HFFc6 (cell line): ENCODE measurements at places on chromosomes 7 and 10. TPM values are rescaled to one million over a fixed set of nuclear protein-coding genes. Genes with fewer than 3 reads are reported as not detected.
A peak's percentile ranks its signal among the peaks of the same experiment; 100 is the strongest.

Gene SCART1
- total RNA-seq = 0.81 to 1.3 TPM (median 0.98 TPM) in 3 replicates

DNA sequence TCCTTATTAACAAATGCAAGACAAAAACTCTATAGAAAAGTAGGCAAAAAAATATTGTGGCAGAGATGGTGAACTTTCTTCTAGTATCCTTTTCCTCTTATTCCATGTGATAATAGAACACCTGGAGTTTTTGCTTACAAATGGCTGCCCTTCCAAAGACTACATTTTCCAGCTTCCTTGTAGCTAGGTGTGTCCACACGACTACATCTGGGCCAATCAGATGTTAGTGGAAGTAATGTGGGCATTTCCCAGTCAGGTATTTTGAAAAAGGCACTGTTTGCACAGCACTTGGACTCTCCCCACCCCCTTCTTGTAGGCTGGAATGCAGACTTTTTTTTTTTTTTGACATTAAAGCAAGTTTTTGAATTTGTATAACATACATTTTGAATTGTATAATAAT lies 105.5 kb upstream of the TBX20 start:
- peaks cover 1% of the 10 kb centered on the region; the same call in 1 of the 2 replicates for H3K27me3 ChIP-seq
- no peaks in the 10 kb centered on the region for H3K36me3 ChIP-seq
- H3K27ac ChIP-seq = no peak overlapping the region
- no peaks in the 10 kb centered on the region for H3K4me1 ChIP-seq

GRCh38 chr7:24469118-24469517 lies 104.1 kb upstream of the PALS2 start:
- no peak overlapping the region for H3K4me3 ChIP-seq
- no peaks in the 10 kb centered on the region for H3K4me1 ChIP-seq
- no peak for DNase-seq
- H3K27me3 ChIP-seq = no peaks in the 10 kb centered on the region

GRCh38 chr7:85829817-85830432 lies 643.1 kb upstream of the SEMA3D start:
- no peaks in the 10 kb centered on the region; the same call in 1 of the 2 replicates for H3K27me3 ChIP-seq
- no peak overlapping the region for H3K4me3 ChIP-seq
- H3K27ac ChIP-seq = no peak overlapping the region
- peak; percentile 31 for DNase-seq
- no peaks in the 10 kb centered on the region for H3K4me1 ChIP-seq

DNA sequence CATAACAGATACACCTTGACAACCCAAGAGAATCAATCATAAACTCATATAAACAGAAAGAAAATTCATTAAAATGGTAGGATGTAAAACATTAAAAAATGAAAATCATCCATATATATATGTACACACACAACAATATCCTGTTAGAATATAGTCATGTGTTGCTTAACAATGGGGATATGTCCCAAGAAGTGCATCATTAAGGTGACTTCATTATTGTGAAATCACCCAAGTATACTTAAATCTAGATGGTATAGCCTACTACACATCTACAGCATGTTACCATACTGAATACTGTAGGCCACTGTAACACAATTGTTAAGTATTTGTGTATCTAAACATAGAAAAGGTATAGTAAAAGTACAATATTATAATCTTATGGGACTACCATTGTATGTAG lies 115.8 kb upstream of the TMEM168 start:
- H3K4me3 ChIP-seq = no peak overlapping the region
- H3K4me1 ChIP-seq = peaks cover 6% of the 10 kb centered on the region
- no peaks in the 10 kb centered on the region for H3K27me3 ChIP-seq
- peaks cover 37% of the 10 kb centered on the region for H3K36me3 ChIP-seq
- DNase-seq = no peak

Gene VENTX
- not detected in 3 replicates for total RNA-seq
